ENCODE measurements at places on chromosomes 1 and 21.
A peak's percentile ranks its signal among the peaks of the same experiment; 100 is the strongest.

GRCh38 chr21:31278511-31279130 is 65.4 kb downstream of the TIAM1 start:
- H3K36me3 ChIP-seq = no peaks in the 10 kb centered on the region
- no peaks in the 10 kb centered on the region for H3K27me3 ChIP-seq
- no peaks in the 10 kb centered on the region for H3K4me1 ChIP-seq
- no peak overlapping the region for H3K4me3 ChIP-seq

DNA sequence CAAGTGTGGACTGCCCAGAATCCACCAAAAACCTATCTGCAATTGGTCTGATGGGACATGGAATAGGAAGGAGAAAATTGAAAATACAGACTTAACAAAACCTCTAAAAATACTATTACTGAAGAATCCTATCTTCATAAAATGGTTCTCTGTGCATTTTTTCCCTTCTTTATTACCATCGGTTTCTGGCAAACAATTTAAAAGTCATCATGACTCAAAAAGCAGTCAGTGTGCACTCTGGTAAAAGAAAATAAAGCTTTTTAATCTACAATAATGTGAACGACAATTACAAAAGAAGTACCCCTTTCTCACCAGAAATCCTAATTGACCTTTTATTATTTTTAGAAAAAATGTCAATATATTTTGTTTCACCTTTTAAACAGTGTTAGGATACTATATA is 186.3 kb downstream of the TPR start:
- H3K4me3 ChIP-seq = no peak overlapping the region
- H3K36me3 ChIP-seq = no peaks in the 10 kb centered on the region
- no peaks in the 10 kb centered on the region for H3K4me1 ChIP-seq
- no peak for DNase-seq
- H3K27ac ChIP-seq = no peak overlapping the region

DNA sequence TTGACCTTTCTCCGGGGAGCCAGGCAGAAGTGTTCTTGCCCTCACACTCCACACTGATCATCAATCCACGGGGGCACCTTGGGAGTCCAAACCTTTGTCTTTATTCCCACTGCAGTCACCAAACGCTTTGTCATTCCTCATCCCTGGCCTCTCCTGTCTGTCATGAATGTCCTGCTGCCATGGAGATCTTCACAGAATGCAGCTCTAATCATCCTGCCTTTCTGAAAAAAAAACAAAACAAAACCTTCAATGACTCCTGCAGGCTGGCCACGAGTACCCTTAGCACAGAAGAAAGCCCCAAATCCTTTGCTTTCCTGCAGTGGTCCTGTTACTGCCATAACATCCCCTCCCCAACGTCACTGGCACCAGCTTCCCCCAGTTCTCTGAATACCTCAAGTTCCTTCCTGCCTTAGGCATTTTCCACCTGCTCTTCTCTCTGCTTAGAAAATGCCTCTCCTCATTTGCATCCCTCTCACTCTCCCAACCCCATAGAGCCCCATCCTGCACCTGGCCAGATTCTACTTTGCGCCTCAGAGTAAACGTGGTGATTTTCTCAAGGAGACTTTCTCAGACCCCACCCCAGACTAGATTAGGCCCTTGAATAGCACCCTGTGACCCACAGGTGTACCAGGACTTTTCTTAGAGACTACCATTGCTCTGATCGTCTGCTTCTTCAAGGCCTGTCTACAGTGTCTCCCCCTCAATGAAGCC is 131.2 kb downstream of the AK5 start:
- no peaks in the 10 kb centered on the region for H3K36me3 ChIP-seq
- no peak overlapping the region for H3K27ac ChIP-seq
- no peaks in the 10 kb centered on the region for H3K27me3 ChIP-seq
- H3K4me3 ChIP-seq = no peak overlapping the region

DNA sequence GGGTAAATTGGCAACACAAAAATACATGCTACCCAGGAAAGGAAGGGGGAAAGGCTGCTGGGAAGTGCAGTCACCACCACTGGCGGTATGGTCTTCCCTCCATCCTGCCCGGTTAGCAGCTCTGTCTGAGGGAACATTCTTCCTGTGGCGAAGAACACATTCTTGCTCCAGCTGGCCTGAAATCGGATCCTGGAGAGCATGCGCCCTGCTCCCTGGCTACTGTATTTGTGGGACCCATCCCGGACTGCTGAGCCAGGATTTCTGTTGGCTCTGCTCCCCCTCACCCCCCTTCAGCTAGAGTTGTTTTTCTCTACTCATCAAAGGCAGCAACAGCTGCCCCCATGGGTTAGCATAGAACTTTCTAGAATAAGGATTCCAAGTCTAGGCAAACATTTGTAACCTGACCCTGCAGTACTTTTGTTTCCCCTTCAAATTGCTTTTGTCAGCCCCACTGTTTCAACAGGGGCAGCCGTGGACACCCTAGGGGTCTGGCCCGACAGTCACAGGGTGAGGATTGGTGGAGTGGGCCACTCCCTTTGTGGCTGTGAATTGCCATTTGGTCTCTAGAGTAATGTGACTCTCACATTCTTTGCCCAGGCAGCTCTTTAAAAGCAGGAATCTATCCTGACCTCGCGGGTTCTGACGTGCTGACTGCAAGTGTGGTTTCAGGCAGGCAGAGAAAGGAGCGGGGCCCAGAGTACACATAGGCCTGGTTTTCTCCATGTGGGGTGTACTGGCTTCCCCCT is 157.7 kb downstream of the TOMM20 start:
- H3K36me3 ChIP-seq = no peaks in the 10 kb centered on the region
- H3K27me3 ChIP-seq = no peaks in the 10 kb centered on the region
- H3K27ac ChIP-seq = peak overlapping the region; percentile 71
- H3K4me3 ChIP-seq = no peak overlapping the region

DNA sequence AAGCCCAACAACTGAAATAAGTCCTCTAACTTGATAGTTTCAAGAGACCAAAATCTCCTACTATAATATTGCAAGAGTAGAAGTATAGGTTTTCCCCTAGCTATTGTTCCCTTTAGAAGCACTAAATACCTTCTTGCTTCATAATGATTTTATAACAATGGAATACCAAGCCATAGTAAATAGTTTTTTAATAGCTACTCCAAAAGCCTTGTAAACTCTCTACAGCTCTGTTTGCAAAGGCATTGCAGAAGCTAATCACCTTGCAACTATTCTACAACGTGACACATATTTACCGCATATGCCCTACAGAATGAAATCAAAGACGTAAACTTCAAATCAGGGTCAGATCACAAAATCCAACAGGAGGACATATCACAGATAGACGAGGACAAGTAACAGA is 451.5 kb upstream of the ZRANB2 start:
- H3K27ac ChIP-seq = no peak overlapping the region
- no peaks in the 10 kb centered on the region for H3K36me3 ChIP-seq
- DNase-seq = no peak
- no peak overlapping the region for H3K4me3 ChIP-seq

DNA sequence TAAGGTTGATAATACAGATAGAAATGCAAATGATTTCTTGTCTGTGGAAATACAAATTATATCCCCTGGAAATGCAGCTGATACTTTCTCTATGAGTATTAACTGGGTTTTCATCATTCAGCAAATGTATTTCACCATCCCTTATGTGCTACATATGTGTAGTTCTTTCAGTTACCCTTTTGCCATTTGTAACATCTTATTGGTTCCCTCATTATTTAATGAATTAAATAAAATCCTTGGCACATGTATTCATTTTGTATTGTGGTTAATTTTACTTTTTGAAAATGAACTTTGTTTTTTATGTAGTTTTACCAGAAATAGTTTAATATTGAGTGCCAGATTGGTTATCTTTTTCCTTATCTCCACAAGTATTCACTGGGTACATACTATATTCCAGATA is 89.9 kb upstream of the DEPDC1 start:
- no peaks in the 10 kb centered on the region for H3K27me3 ChIP-seq
- H3K4me1 ChIP-seq = no peaks in the 10 kb centered on the region
- no peak for DNase-seq
- H3K4me3 ChIP-seq = no peak overlapping the region
- no peaks in the 10 kb centered on the region for H3K36me3 ChIP-seq

DNA sequence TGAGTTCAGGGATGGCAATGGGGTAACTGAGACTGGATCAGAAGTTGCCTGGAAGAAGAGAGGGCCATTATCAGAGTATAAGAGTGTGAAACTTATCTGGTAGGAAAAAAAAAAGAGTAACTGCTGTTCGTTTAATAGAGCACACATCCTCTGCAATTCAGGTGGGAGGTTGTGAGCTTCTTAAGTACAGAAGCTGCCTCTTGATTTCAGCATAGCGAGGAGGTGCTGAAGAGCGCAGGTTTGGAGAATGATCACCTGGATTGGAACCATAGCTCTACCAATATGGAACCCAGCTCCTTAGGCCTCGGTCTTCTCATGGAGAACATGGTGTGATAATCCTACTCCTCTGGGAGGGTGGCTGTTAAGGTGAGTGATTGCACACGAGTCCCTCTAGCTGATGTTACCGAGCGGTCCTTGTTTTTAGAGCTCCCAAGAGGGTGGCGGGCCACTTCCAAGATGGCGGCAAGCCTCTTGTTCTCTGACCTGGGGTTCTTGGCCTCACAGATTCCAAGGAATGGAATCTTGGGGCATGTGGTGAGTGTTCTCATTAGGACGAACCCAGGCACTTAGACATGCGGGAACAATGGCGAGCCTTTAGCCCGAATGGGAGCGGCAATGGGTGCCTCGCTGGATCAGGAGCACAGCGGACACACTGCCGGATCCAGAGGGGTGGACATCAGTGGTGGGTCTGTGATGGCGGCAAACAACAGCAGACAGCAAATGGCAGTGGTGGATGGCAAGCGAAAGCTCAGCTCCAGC is 3.3 kb upstream of the MX1 start:
- peaks cover 3% of the 10 kb centered on the region for H3K4me1 ChIP-seq
- no peak for DNase-seq
- no peak overlapping the region for H3K27ac ChIP-seq

DNA sequence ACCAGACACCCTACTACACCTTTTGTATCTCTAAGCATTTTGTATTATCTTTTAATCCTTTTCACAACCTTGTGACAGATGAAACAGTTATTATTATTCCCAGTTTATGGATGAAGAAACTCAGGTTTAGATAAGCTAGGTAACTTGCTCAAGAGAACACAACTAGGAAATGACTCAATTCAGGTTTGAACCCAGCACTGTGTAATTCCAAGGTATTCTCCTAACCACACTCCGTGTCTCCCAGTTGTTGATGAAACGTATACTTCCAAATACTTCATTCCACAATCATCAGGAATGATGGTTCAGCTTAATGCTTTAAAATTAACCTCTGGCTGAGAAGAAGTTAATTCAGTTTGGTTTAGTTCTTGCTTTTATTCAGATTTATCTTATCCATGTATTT is 51.7 kb upstream of the MRPS6 start:
- H3K4me3 ChIP-seq = no peak overlapping the region
- H3K27me3 ChIP-seq = no peaks in the 10 kb centered on the region
- no peaks in the 10 kb centered on the region for H3K36me3 ChIP-seq
- no peak for DNase-seq
- peaks cover 5% of the 10 kb centered on the region for H3K4me1 ChIP-seq

DNA sequence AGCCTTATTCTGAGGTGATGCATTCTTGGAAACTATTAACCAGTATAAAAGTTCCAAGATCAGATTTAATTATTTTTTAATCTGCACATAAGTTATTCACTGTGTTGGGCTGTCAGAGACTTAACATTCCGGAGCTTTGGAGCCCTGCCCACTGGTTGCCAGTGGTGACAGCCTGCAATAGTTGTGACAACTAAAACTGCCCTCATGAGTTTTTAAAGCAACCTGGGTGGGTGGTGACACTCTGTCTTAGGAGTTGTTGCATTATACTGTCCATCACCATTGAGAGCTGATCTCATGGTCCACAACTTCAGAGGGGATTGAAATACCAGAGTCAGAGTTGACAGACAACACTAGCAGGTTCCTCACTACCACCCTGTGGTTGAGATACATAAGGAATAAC is 653.9 kb upstream of the USP24 start:
- H3K4me3 ChIP-seq = no peak overlapping the region
- no peak overlapping the region for H3K27ac ChIP-seq

DNA sequence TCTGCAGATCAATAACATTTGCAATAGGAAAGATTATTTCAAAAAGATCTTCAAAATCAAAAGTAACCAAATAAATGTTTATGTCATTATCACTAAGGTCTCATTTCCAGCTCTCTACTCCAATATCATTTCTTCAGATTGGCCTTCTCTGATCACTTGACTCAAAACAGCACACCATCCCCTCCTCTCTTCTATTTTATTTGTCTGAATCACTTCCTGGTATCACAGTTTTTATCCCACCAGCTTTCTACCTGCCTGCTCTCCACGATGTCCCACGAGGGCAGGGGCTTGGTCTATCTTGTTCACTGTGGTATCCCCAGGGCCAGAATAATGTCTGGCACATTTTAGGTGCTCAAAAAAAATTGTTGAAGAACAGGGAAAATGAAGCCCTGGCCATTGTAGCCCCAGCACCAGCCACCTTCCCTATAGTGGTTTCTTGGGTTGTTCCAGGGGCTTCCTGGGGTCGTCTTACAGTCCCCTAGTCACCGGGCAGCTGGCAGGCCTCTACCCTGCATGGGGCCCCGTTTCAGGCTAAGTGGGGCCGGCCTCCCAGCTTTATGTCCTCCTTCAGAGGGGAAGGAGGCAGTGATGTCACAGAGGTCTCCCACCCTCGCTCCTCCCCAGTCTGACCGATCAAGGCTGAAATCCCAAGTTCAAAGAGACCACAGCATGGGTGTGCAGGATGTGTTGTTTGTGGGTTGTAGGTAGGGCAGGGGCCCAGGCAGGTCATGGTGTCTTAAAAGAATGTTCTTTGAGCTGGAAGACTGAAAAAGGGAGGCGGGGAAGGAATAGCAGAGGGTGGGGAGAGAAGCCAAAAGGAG is 3.5 kb upstream of the PADI1 start:
- no peak for DNase-seq
- H3K4me3 ChIP-seq = no peak overlapping the region

DNA sequence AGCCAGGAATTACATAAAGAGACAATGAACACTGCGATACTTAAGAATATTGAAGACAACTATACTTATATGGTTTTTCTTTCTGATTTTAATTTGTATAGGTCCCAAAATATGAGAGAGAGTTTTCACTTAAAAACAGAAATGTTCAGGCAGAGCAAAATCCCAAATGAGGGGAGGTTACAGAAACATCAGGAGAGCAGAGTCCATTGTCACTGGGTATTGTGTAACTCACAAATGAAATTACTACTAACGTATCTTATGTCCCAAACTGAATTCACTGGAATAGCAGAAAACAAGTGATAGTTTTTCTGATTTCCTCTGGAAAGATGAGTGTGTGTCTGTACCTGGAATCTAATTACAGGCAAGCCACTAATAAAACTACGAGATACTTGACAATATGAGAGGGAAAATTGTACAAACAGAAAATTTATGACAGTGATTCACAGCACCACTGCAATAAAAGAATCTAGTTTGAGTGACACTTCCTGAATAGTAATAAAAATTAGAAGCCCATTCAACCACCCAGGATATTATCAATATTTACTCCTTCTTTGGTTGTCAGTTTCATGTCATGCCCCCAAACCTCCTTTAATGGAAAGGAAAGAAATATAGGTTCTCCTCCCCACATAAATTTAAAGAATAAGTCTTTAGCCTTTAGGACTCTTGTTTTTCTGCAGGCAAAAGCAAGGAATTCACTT is 522.6 kb downstream of the ADGRL2 start:
- H3K27me3 ChIP-seq = no peaks in the 10 kb centered on the region
- no peaks in the 10 kb centered on the region for H3K36me3 ChIP-seq
- DNase-seq = no peak
- no peak overlapping the region for H3K4me3 ChIP-seq

- no peak for DNase-seq
- H3K27me3 ChIP-seq = no peaks in the 10 kb centered on the region
- H3K4me1 ChIP-seq = no peaks in the 10 kb centered on the region
- H3K4me3 ChIP-seq = no peak overlapping the region
- no peaks in the 10 kb centered on the region for H3K36me3 ChIP-seq
These were observed 9.9 kb upstream of the C1orf141 start for GRCh38 chr1:67144696-67145095.

GRCh38 chr1:173297798-173298391 is 90.8 kb upstream of the TNFSF4 start:
- H3K4me1 ChIP-seq = no peaks in the 10 kb centered on the region
- H3K36me3 ChIP-seq = no peaks in the 10 kb centered on the region
- DNase-seq = no peak

All from mesendoderm (in vitro differentiated cells).